Globus pallidus (tissue), 1 donor: ENCODE measurements at places on chromosomes 2 and 18.

- peak; percentile 45 for DNase-seq
These were observed 66.3 kb upstream of the NABP1 start for GRCh38 chr2:191611614-191612013.

- no peak for DNase-seq
These were observed 75.0 kb downstream of the NRXN1 start for GRCh38 chr2:50956886-50957285.

GRCh38 chr2:214328941-214329340 is 81.9 kb upstream of the VWC2L start:
- peak; percentile 99 for DNase-seq

DNA sequence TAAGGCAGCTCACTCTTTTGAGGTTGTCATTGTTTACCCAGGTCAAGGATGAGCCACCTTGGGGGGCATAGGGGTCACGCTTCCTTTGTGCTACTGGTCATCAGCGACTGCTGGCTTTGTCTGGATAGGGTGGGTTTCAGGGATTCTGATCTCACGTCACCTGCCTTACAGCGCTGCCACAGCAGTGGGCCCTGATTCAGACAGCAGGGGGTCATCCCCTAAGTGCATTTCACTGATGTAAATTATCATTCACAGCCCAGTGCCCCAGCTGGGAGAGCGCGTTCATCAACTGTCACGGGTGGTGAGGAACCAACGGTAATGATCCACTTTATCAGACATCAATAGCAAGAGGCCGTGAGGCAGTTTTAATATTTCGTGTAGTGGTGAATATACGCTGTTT is 291.2 kb downstream of the NEDD4L start:
- DNase-seq: no peak

- DNase-seq: peak; percentile 97
These were observed 158.2 kb downstream of the MGAT5 start for GRCh38 chr2:134411828-134412638.
